ENCODE measurements at places on chromosomes 16 and 17. TPM values are rescaled to one million over a fixed set of nuclear protein-coding genes. Genes with fewer than 3 reads are reported as not detected.

The TMEM204 gene
- total RNA-seq = 33.1 TPM

The NPTX1 gene
- total RNA-seq = 0.28 TPM

The ZDHHC7 gene
- total RNA-seq = 36.4 TPM

The SOST gene
- not detected for total RNA-seq

The CDH11 gene
- total RNA-seq = not detected

The OR3A3 gene
- not detected for total RNA-seq

The KRTAP2-3 gene
- not detected for total RNA-seq

The CACNG3 gene
- not detected for total RNA-seq

The CDH8 gene
- not detected for total RNA-seq

The IL34 gene
- 0.45 TPM for total RNA-seq

The SHBG gene
- total RNA-seq = not detected

The CX3CL1 gene
- 0.13 TPM for total RNA-seq

The MYH2 gene
- total RNA-seq = not detected

The ZFHX3 gene
- total RNA-seq = 2.1 TPM

The KRTAP1-5 gene
- not detected for total RNA-seq

The GPR142 gene
- total RNA-seq = not detected

Data from T-cell (primary cell).